ENCODE measurements at places on chromosomes 7 and 10.

- peaks cover 56% of the 10 kb centered on the region for H3K4me1 ChIP-seq
- H3K27ac ChIP-seq, result peak overlapping the region; percentile 65
- DNase-seq, result no peak
- H3K4me3 ChIP-seq, result no peak overlapping the region
- H3K36me3 ChIP-seq, result peaks cover 16% of the 10 kb centered on the region
These were observed 13.9 kb downstream of the PLEKHA1 start for GRCh38 chr10:122388287-122388997.

GRCh38 chr7:98329791-98330373, 48.4 kb downstream of the BRI3 start:
- no peaks in the 10 kb centered on the region for H3K36me3 ChIP-seq
- no peak for DNase-seq
- H3K27ac ChIP-seq, result no peak overlapping the region
- no peaks in the 10 kb centered on the region for H3K27me3 ChIP-seq

GRCh38 chr7:3606436-3606835, 305.4 kb downstream of the SDK1 start:
- no peaks in the 10 kb centered on the region for H3K4me1 ChIP-seq
- H3K27ac ChIP-seq, result no peak overlapping the region
- no peak overlapping the region for H3K4me3 ChIP-seq
- no peak for DNase-seq
- H3K36me3 ChIP-seq, result no peaks in the 10 kb centered on the region
- peaks cover 4% of the 10 kb centered on the region for H3K27me3 ChIP-seq

GRCh38 chr10:14953424-14954000, 384 bp downstream of the DCLRE1C start:
- DNase-seq, result no peak
- peak overlapping the region; percentile 87 for H3K4me3 ChIP-seq
- no peaks in the 10 kb centered on the region for H3K27me3 ChIP-seq
- H3K4me1 ChIP-seq, result peaks cover 51% of the 10 kb centered on the region

DNA sequence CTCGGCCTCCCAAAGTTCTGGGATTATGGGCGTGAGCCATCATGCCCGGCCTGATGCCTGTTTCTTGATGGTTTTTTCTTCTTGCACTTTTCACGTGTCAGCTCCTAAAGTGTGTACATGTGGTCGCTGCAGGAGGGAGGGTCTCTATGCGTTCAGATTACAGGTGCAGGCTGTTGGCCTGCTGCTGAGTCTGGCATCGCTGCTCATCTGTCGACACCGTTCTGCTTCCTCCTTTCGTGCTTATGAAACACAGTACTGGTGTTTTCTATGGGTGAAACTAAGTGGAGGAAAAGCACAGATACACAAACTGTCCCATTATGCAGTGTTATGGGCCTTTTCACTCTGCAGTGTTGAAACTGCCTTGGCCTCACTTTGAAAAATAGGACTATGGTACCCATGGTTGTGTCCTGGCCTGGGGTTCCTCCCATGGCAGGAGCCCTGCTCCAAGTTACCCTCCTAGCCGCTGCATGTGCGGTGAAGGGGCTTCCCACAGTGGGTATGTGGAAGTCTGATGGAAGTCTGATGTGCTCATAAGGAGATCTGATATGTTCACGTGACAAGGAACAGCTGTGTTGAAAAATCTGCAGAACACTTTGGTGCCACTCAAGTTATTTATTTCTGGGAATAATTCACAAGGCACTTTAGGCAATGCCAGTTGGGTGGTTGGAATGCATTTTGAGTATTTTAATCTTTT, 23.5 kb downstream of the OGDH start:
- H3K36me3 ChIP-seq, result peaks cover 37% of the 10 kb centered on the region
- no peak for DNase-seq
- H3K27ac ChIP-seq, result peak overlapping the region; percentile 61
- no peaks in the 10 kb centered on the region for H3K27me3 ChIP-seq

DNA sequence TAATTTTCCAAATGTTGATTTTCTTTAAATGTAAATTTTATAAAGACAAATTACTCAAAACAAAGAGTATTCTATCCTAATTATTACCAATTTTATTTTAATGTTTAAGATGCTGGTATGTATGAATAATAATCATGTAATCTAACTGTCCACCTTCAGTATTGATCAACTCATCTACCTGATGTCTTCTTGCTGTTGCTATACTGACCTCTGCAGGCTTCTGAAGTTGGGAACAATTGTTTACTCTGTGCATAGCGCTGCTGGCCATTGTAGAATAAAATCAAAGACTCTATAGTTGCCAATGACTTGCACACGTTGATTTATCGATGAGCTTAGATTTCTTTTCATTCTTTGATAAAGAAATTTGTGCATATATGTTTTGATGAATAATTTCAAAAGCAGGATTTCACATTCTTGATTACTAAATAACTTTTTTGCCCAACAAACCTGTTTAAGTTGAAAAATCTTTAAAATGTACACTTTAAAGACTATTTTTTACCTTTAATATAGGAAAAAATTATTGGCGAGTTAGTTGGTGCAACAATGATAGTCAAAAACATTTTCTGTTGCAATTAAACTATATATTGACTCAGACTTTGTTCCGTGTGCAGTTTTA, 282.3 kb downstream of the TFEC start:
- no peak overlapping the region for H3K27ac ChIP-seq
- no peaks in the 10 kb centered on the region for H3K27me3 ChIP-seq
- no peak for DNase-seq
- no peaks in the 10 kb centered on the region for H3K4me1 ChIP-seq
- no peaks in the 10 kb centered on the region for H3K36me3 ChIP-seq

GRCh38 chr7:117386110-117386706, 41.1 kb downstream of the ASZ1 start:
- no peaks in the 10 kb centered on the region for H3K27me3 ChIP-seq
- H3K4me1 ChIP-seq, result no peaks in the 10 kb centered on the region
- H3K36me3 ChIP-seq, result no peaks in the 10 kb centered on the region
- H3K27ac ChIP-seq, result no peak overlapping the region

DNA sequence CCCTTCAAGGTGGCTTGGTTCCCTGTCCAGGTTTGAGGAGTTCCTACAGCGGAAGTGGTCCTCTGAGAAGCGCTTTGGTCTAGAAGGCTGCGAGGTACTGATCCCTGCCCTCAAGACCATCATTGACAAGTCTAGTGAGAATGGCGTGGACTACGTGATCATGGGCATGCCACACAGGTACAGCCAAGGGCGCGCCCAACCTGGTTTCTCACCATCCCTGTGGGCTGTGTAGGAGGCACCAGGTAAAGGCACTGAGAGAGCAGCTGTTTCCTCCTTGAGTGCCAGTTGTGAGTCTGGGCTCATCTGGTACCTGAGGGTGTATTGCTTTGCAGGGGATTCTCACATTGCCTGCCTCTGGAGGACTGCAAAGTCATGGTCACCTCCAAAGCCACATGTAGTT, 68.0 kb downstream of the OGDH start:
- no peak overlapping the region for H3K27ac ChIP-seq
- H3K4me3 ChIP-seq, result no peak overlapping the region
- H3K27me3 ChIP-seq, result no peaks in the 10 kb centered on the region
- DNase-seq, result no peak
- no peaks in the 10 kb centered on the region for H3K4me1 ChIP-seq

DNA sequence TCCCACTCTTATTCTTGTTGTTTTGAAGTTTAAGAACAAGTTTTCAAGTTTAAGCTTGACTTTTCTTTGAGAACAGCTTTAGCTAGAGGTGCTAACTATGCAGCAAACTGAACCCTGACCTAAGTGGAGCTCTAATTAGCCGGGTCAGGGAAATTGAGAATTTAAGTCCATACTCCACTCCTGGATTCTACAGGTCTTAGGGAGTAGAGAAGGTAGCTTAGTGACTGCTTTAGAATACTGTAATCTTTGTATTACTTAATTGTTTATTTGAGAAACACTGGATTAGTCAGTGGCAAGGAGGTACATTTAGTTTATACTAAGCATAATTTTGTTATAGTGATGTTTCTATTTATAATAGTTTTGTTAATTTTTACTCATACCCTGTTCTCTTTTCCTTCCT, 74.6 kb upstream of the STRIP2 start:
- no peak for DNase-seq
- H3K4me1 ChIP-seq, result peaks cover 2% of the 10 kb centered on the region
- H3K4me3 ChIP-seq, result no peak overlapping the region
- H3K36me3 ChIP-seq, result peaks cover 2% of the 10 kb centered on the region
- H3K27ac ChIP-seq, result no peak overlapping the region
- no peaks in the 10 kb centered on the region for H3K27me3 ChIP-seq

GRCh38 chr7:151725844-151726651, 150.9 kb downstream of the PRKAG2 start:
- no peak overlapping the region for H3K4me3 ChIP-seq
- H3K4me1 ChIP-seq, result peaks cover 26% of the 10 kb centered on the region
- H3K27me3 ChIP-seq, result no peaks in the 10 kb centered on the region
- no peak for DNase-seq
- H3K36me3 ChIP-seq, result no peaks in the 10 kb centered on the region
- H3K27ac ChIP-seq, result no peak overlapping the region

- H3K4me1 ChIP-seq, result peaks cover 41% of the 10 kb centered on the region
- H3K27me3 ChIP-seq, result peaks cover 21% of the 10 kb centered on the region
- H3K27ac ChIP-seq, result peak overlapping the region; percentile 52
- H3K36me3 ChIP-seq, result no peaks in the 10 kb centered on the region
- no peak overlapping the region for H3K4me3 ChIP-seq
These were observed 46.4 kb downstream of the RAMP3 start for GRCh38 chr7:45203936-45204445.

DNA sequence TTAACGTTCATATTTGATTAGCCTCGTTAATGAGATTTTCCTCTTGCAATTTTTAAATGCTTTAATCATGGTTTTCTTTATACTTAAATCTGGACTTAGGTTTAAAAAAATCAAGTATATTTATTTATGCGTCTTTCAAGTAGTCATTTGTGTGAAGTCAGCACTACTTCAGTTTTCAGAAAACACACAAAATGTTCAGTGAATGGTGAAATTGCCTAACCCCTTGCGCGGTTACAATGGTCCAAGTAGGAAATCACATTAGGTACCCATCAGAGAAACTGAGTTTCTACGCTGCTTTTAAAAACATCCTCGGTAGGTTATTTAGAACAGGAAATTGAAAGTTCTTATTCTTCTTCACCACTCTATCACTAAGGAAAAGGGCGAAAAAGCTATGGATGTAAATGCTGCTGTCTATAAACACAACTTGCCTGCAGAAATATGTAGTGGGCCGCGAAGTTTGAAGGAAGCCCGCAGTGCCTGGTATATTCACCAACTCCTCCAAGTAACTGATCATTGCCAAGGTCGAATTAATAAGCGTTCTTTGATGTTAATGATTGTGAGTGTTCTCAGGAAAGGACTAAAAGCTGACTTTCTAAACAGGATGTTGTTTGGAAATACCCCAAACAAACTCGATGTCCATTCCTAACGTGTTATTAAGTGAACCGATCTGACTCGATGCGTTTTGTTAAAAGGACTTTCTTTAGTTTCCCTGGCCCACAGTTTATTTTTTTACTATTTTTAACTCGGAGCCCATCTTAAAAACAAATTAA, 1.0 kb downstream of the SYPL1 start:
- peaks cover 4% of the 10 kb centered on the region for H3K36me3 ChIP-seq
- no peak for DNase-seq
- peak overlapping the region; percentile 89 for H3K27ac ChIP-seq
- peak overlapping the region; percentile 91 for H3K4me3 ChIP-seq
- H3K27me3 ChIP-seq, result no peaks in the 10 kb centered on the region
- peaks cover 68% of the 10 kb centered on the region for H3K4me1 ChIP-seq

GRCh38 chr10:88851706-88852105, at the start of gene ANKRD22:
Gene ANKRD22 (minus strand): TSS chr10:88851844. CDS start chr10:88851607, 237 bp downstream.
- no peak within 1 kb of the TSS for H3K4me3 ChIP-seq
- H3K36me3 ChIP-seq, result no peaks in the 10 kb centered on the region
- no peak for DNase-seq

DNA sequence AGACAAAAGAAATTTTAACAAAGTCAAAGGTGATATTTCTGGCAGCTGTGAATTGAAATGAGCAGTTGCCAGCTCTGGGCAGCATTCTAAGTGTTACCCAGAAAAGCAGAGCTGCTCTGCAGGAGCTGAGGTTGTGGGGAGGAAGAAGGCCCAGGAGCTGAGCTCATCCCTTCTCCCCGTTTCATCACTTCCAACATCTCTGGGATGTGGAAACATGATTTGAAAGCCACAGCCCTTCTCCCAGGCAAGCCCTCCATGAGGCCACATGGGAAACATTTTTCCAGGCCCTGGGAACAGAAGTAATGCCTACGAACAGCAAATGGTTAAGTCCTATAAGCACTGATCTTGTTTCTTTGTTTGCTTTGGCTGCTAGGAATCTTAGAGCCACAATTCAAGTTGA, 10.9 kb upstream of the DMBT1 start:
- no peaks in the 10 kb centered on the region for H3K27me3 ChIP-seq
- no peak overlapping the region for H3K27ac ChIP-seq
- no peaks in the 10 kb centered on the region for H3K36me3 ChIP-seq

DNA sequence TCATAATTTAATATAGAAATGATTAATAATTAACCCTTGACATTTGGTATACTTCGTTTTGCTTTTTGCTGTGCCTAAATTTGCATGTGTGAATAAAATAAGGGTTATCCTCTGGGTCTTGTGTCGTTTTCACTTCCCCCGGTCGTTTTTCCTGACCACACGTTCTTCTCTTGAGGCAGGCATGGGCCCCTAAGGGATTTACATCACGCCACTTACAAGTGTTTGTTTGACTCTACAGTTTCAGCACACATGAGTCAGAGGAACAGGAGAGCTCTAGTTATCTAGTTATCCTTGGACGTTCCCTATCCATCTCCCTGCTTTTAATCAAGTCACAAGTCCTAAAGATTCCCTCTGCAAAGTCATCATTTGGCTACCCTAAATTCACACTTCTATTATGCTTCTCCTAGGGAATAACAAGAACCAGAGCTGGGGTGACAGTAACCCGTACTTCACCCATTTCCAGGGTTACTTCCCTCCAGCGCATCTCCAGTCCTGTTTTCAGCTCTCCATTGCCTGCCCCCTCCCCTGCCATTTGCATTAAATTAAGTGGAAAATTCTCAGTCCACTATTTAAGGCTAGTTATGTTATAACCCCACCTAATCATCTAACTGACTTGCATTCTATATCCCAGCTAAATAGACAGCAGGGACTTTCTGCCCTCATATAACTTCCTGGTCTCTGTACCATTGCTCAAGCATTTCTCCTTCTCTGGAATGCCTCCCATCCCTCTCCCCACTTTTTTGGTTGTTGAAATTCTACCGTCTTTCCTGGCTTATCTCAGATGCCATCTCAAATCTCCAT, 206.9 kb downstream of the PTEN start:
- peaks cover 1% of the 10 kb centered on the region for H3K27me3 ChIP-seq
- peaks cover 54% of the 10 kb centered on the region for H3K4me1 ChIP-seq
- DNase-seq, result no peak
- H3K4me3 ChIP-seq, result no peak overlapping the region
- no peak overlapping the region for H3K27ac ChIP-seq
- peaks cover 2% of the 10 kb centered on the region for H3K36me3 ChIP-seq

DNA sequence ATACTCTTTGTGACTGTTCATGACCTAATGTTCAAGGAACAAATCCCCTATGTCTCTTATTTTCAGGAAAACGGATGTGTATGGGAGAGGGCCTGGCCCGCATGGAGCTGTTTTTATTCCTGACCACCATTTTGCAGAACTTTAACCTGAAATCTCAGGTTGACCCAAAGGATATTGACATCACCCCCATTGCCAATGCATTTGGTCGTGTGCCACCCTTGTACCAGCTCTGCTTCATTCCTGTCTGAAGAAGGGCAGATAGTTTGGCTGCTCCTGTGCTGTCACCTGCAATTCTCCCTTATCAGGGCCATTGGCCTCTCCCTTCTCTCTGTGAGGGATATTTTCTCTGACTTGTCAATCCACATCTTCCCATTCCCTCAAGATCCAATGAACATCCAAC, 27.3 kb upstream of the CYP2C19 start:
- no peak overlapping the region for H3K27ac ChIP-seq
- DNase-seq, result no peak
- no peaks in the 10 kb centered on the region for H3K27me3 ChIP-seq
- H3K36me3 ChIP-seq, result no peaks in the 10 kb centered on the region
- H3K4me1 ChIP-seq, result no peaks in the 10 kb centered on the region
- H3K4me3 ChIP-seq, result no peak overlapping the region

- no peak for DNase-seq
- peaks cover 9% of the 10 kb centered on the region for H3K4me1 ChIP-seq
- H3K27ac ChIP-seq, result no peak overlapping the region
- peaks cover 16% of the 10 kb centered on the region for H3K27me3 ChIP-seq
These were observed 7.6 kb upstream of the KCP start for GRCh38 chr7:128918016-128918665.
